ENCODE measurements at places on chromosomes 2 and 18.

DNA sequence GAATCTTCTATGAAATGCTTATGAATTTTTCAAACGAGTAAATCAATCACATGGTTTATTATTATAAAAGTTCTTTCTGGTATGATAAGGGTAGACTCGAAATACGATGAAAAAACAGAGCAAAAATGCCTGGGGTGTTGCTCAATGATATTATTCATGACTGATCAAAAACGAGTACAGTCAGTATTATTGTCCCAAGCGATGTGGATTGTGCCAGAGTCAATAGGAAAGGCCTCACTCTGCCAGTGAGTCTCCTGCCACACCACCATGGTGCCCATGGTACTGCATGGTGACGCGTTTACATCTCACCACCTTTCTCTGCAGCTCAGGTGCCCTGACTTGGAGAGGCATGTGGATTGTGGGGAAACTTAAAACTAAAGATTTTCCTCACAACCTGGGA lies 58.5 kb downstream of the KCTD1 start:
- no peak for DNase-seq

DNA sequence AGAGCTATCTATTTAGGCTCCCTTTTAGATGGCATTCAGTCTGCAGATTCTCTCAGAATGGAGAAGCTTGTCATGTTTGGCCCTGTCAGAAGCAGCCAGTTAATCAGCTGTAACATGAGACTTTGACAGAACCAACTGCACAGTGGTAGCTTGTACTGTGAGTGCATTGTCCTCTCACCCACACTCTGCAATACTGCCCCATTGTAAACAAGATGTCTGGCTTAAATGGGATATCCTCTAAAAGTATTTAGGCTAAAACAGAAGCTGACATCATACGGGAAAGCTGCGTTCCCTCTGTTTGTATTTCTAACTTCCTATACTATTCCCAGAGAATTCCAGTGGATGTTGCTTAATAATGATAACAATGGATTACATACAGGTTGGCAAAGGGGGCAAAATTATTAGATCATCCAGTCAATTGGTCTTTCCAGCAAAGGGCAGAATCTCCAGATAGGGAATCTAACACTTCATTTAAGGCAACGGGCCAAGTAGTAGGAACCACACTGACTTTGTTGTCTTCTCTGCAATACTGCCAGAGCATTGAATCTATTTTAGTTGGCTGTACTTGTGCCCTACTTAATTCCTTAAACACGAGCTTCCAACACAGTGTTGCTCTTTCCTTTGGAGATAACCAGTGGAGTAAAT lies 15.4 kb upstream of the STAT4 start:
- no peak for DNase-seq

- DNase-seq = no peak
Observed at GRCh38 chr18:68150961-68151360, 563.9 kb downstream of the TMX3 start.

DNA sequence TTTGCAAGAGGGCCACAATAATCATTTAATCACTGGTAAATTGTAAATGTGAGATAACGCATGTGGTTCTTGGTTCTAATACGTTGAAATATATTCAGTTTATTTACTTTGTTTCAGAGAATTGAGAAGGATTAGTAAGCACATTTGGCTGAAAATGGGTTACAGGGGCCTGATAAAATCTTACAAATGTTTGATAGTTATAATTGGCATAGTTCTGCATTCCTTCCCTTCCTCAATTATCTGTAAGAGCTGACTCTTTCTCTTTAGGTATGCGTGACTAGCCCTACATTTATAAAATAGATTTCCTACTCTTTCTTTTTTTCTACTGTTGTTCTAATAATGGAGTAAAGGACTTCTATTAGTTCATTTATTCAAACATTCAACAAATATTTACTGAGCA lies 685.2 kb downstream of the NUP35 start:
- no peak for DNase-seq

DNA sequence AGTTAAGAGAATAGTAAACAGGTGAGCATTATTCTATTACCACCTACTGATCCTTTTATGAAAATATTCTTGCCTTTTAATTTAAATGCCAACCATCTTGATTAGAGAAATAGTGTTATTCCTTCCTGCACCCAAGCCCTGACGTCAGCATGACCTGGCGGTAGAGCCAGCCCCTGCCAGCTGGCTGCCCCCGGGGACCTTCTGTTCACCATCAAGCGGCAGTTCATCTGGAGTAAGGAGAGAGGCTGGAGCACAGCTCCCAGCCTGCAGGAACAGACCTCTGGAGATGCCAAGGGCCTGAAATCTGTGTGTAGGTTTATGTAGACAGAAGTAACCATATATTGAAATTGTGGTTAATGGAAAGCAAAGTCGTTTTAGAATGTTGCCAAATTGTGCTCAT lies 171.8 kb downstream of the GBX2 start:
- no peak for DNase-seq

- no peak for DNase-seq
Observed at GRCh38 chr2:241869087-241869961, at the start of gene RTP5. TSS of gene RTP5 (plus strand) at chr2:241869729. CDS start at chr2:241869757, 28 bp downstream.

- DNase-seq = no peak
Observed at GRCh38 chr18:49447810-49448745, 12.4 kb downstream of the DYM start.

DNA sequence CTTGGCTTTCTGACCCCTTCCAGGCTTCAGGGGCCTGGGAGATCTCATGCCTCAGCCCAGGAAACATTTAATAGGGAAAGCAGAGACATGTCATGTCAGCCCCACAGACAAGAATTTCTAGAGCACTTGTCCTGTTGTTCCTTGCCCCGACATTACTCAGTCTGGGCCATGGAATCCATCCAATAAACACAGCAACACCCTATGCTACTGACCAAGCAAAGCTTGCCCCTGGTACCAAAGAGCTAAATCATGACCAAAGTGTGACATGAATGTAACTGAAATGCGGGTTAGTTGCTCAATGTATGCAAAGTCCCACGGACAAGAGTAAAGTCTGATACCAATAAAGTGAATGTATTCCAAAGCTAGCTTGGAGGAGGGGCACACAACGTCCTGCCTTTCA lies 35.1 kb downstream of the EHD3 start:
- no peak for DNase-seq

GRCh38 chr2:235958221-235958930 lies 209.8 kb downstream of the GBX2 start:
- DNase-seq = no peak

GRCh38 chr2:106866641-106867040 lies 19.3 kb downstream of the ST6GAL2 start:
- no peak for DNase-seq

- DNase-seq = no peak
Observed at GRCh38 chr2:12119841-12120240, 373.4 kb downstream of the LPIN1 start.

- DNase-seq = no peak
Observed at GRCh38 chr2:30708491-30709290, 98.6 kb downstream of the CAPN13 start.

DNA sequence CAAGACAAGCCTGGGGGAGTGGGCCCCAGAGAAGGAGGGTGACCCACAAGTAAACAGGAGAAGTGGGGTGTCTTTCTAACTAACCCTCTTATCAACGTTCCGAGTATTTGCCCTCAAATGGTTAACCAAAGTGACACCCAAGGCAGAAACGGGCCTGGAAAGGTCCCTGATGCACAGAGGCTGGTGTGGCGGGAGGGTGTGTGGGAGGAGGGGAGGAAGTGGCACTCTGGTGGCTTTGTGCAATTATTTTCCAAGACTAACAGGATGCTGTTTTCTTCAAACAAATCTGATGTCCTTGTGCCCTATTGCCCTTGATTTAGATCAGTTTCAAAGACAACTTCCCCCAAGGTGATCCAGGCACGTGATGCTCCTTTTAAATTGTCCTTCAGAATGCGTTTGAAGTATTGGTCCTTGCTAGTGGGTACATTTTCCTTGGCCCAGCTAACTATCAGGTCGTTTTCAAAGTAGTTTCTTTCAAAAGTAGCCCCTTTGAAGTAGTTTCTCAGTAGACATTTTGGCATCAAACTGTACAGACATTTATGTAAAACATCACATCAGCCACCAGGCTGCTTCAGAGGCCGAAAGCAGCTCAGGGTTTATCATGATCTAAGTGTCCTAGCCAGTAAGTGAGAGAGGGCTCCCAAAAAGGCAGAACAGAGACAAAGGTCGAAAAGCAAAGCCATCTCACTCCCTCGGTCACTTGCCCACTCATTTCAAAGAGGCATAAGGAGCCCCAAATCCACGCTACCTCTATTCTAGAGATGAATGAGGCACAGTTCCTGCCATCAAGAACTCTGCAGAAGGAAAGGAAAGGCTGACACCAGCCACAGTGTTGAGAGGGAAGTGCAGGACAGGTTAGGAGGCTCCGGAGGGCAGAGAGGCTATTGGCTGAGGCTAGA lies 371.1 kb upstream of the ID2 start:
- no peak for DNase-seq

DNA sequence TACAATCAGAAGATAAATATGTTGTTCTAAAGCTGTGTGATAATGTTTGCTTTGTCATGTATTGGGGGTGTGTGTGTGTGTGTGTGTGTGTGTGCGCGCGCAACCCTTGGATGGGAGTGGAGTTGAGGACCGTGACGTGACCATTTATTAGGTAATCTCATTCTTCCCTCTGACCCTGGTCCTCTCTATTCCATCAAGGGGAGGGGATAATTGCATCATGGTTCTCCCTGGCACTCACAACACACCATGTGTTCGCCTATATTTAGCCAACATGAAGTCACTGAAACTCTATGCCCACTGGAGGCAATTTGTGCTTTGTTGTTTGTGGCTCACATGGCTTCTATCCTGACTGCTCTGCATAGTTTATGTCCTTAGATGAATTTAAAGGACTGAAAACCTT lies 79.8 kb upstream of the LRPPRC start:
- no peak for DNase-seq

- DNase-seq = no peak
Observed at GRCh38 chr2:158995677-158996049, 27.2 kb downstream of the TANC1 start.

DNA sequence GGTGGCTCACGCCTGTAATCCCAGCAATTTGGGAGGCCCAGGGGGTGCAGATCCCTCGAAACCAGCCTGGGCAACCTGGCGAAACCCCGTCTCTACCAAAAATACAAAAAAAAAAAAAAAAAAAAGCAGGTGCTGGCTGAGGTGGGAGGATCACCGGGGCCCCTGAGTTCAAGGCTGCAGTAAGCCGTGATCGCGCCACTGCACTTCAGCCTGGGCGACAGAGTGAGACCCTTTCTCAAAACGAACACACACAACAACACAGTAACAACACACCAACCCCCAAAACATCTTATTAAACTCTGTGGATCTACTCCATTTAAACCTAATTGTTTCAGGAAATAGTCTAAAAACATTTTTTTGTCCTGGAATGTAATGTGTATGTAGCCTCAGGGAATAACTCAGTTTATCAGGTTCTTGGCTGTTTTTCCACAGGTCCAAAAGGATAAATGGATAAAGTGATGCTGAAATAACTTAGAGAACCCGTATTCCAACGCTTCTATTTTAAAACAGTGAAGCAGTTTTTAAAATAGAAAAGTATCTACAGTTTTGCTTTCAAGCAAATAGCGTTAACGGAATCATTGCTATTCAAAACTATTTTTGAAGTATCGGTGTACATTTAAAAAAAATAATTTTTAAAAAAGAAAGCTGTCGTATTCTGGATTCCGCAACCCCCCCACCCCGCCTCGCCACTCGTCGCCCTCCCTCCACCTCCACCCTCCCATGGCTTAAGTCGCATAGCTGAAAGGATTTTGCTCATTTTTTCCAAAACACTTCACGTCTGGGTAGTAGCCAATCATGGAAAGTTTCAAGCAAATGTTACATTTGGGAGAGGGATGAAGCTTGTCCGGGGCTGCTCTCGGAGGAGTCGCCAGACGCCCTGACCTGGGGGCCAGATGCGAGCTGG lies 895 bp upstream of the GLS start:
- DNase-seq = no peak

DNA sequence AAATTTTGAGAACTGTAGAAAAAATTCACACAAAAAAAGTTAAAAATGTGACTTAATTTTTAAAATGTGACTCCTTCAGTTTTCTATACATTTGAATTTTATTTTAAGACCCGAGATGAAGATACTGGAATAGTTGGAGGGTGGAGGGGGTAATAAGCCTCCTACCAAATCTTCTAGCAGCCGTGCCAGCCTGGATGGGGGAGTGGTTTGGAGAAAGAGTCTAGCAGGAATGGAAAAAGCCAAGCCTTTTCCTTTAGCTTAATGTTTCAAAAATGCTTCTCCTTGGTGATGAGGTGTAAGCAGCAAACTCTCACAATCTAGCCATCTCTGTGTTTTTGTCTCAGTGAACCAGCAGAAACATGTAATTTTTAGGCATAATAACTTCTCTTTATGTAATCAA lies 14.7 kb downstream of the CASP8 start:
- DNase-seq = no peak

GRCh38 chr2:203808046-203808750 lies 59.4 kb upstream of the CTLA4 start:
- no peak for DNase-seq

DNA sequence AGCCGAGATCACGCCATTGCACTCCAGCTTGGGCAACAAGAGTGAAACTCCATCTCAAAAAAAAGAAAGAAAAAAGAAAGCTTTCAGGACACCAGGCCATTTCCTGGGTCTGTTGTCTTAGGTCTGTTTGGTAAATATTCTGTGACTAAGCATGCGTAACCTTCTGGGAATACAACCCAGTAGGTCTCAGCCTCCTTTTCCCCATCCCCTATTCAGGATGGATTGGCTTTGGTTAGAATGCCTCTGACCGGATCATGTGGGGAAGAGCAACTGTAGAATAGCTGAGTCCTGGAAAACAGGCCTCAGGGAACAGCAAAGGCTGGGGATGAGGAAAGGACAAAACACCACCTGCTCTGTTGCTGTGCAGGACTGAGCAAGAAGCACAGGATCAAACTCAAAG lies 1.6 kb upstream of the PDCL3 start:
- DNase-seq = no peak

Data from stimulated activated CD8-positive, alpha-beta memory T cell treated with anti-CD3 and anti-CD28 coated beads, Interleukin-15, amount 100 ng/mL, for 24 hours (primary cell).